Esophagus muscularis mucosa (tissue), 4 donors: ENCODE measurements at places on chromosomes 1 and 21. TPM values are rescaled to one million over a fixed set of nuclear protein-coding genes. Genes with fewer than 3 reads are reported as not detected.

HEYL gene
- 8.6 TPM for total RNA-seq

C1orf141 gene
- not detected for total RNA-seq

NFASC gene
- 31.1 TPM for total RNA-seq

THEM5 gene
- not detected for total RNA-seq

FBLIM1 gene
- 44.9 TPM for total RNA-seq

AADACL4 gene
- not detected for total RNA-seq

ACTL8 gene
- total RNA-seq: not detected

TCHHL1 gene
- not detected for total RNA-seq

RPTN gene
- not detected for total RNA-seq

AMY1A gene
- not detected for total RNA-seq

LIN28A gene
- total RNA-seq: not detected

LZIC gene
- 30.6 TPM for total RNA-seq

OR10J1 gene
- total RNA-seq: not detected
